Stimulated activated CD8-positive, alpha-beta memory T cell treated with anti-CD3 and anti-CD28 coated beads, Interleukin-7, amount 100 ng/mL, for 1 hour (primary cell): ENCODE measurements at places on chromosomes 2 and 18.
A peak's percentile ranks its signal among the peaks of the same experiment; 100 is the strongest.

- no peak for DNase-seq
Observed at GRCh38 chr2:10306901-10307463, 4.3 kb downstream of the HPCAL1 start.

GRCh38 chr2:216927163-216927562 is 67.3 kb upstream of the TNP1 start:
- no peak for DNase-seq

DNA sequence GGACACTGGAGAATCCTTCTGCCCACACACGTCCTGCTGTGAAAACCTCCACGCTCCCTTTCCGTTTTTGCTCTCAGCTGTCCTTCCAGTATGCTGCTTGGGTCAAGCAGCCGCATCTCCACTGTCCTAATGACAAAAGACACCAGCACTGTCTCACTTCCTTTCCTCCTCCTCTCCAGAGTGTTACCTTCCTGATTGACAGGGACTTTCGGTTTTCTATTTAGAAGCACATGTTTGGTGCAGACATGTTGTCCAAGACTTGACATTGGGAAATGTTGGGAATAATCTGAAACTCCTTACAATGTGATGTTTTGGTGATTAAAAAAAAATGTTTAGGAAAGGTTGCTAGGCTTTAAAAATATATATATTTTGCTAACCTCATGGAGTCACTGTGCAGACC is 226.6 kb downstream of the FAM210A start:
- DNase-seq, result no peak

GRCh38 chr2:38244301-38244700 is 132.8 kb downstream of the ATL2 start:
- no peak for DNase-seq

GRCh38 chr18:63000839-63001238 is 285.5 kb downstream of the PHLPP1 start:
- DNase-seq, result no peak

DNA sequence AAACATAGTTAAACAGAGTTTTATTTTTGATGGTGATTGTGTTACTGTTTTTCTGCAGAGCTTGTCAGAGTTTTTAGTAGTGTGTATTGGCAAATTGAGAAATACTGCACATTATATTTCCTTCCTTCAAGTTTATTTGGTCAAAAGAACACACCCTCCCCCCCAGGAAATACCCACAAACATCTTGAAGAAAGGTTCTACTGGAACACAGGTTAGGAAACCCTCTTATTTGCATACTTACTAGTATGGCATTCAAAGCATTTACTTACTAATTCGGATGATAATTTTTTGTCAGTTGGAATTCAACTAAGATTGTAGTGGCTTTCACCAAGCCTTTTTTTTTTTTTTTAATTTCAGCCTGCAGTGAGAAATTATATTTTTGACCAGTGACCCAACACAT is 9.1 kb downstream of the CAB39 start:
- DNase-seq, result no peak

- no peak for DNase-seq
Observed at GRCh38 chr2:175872721-175873120, 129.3 kb downstream of the LNPK start.

GRCh38 chr2:27946530-27947060 is 56.1 kb downstream of the BABAM2 start:
- no peak for DNase-seq

DNA sequence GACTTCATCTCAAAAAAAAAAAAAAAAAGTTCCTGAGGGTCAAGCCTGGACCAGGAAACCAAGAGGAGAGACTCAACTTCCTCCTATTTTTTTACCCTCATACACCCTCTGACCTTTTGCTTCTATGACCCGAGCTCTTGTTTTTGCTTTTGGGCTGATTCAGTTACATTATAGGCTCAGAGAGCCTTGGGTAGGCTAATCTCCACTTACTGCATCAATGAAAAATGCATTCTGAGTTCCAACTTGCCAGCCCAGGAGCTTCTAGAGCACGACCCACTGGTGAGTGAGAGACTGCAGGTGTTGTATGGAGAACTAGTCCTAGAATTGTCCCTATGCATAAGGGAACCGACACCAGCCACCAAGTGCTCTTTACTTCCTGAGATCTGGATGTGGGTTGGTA is 91.1 kb downstream of the CABLES1 start:
- DNase-seq, result no peak

DNA sequence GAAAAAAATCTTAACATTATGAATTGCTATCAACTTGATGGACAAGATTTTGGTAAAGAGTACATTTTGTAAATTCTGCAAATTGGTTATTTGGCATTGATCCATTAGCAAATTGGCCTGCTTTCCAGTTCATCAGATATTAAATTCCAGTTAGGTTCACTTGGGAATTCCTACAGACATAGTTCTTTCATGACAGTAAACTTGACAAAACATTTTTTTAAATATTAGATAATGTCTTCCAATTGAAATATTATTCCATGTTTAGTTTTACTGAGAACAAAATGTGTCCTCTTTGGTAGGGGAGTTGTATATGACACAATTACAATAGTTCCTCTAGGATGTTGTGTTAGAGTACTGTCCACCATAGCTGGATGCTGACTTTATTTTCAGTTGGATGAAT is 141.9 kb downstream of the LCLAT1 start:
- DNase-seq, result no peak

- DNase-seq, result no peak
Observed at GRCh38 chr2:39359453-39360038, 77.5 kb downstream of the MAP4K3 start.

GRCh38 chr2:47737191-47737975 is 45.6 kb upstream of the MSH6 start:
- no peak for DNase-seq

DNA sequence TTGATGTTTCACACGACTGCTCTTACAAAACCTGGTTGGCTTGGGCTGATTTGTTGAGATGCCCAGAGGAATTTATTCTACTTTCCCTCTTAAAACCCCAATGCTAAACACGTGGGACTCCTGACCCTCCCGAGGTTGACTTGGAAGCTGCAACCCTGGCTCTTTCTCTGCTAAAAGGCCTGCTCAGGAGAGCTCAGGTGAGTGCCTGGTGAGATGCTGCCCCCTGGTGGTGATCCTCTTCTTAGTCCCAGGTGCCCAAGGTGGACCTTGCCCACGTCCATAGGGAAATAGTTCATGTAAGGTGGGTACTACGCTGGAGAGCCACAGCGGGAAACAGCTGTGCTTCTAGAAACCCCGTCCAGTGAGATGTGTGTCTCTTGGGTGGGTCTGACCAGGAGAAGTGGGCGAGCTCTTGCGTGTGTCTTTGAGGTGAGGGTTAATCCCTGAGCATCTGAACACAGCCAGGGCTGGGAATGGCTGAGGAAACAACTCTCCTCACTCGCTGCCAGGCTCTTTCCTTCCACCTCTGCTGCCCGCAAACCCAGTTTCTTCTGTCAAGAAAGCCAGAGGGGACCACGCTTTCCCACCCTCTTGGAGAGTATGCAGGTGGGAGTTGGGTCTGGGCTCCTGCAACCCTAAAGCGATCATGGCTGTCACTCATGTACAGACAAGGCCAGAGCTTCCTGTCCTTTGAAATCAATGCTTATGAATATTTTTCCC is 25.5 kb upstream of the PXDN start:
- peak; percentile 41 for DNase-seq

DNA sequence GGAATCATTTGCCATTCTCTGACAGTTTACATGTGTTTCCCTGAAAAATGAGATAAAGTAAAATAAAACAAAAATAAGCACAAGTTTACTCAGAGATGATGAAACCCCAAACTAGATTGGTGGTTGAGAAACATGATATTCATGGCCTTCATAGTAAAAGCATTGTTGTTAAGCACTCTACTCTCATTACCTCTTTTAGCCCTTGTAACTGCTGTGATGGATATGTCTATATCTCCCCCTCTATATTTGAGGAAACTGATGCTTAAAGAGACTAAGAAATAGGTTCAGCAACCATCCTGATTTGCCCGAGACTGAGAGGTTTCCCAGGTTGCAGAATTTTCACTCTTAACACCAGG is 33.9 kb upstream of the GALNT3 start:
- DNase-seq, result no peak

- peak; percentile 1 for DNase-seq
Observed at GRCh38 chr2:201779901-201780673, 646 bp downstream of the ALS2 start.

GRCh38 chr2:36911012-36911411 is 55.3 kb downstream of the STRN start:
- no peak for DNase-seq

DNA sequence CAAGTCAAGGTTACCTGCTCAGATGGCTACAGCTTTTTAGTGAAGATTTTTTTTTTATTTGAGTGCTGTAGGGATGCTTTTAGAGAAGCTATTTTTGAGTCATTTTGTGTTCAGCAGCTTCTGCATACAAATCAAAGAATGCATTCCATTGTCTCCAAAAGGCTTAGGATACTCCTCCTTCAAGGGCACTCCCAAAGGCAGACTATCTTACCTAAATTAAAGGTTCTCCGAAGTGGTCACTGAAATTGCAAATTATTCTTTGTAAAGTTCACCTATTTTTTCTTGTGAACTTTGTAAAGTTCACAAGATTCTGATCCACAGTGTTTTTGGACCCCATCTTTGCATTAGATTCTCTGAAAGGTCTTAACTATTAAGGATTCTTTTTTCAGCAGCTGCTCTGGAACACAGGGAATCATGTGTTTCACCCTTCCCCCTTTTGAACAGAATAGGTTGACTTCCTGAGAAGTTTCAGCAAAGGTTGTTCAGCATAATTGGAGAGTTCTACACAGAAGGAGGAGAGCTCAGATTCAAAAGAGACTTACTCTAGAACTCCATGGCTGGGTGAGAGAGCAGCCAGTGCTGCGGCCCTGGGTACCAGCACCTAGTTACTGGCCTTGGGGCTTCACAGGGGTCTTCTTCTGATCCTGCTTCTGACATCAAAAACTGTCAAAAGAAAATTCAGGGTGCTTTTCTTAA is 14.5 kb downstream of the CLIP4 start:
- DNase-seq, result no peak

GRCh38 chr2:241659150-241659739 is 21.8 kb downstream of the ATG4B start:
- DNase-seq, result no peak

- no peak for DNase-seq
Observed at GRCh38 chr18:24683925-24684324, 223.5 kb downstream of the HRH4 start.

GRCh38 chr18:36196238-36196995 is 9.1 kb downstream of the MOCOS start:
- DNase-seq, result no peak

GRCh38 chr2:44949329-44950151 is 8.0 kb downstream of the SIX3 start:
- DNase-seq, result no peak

GRCh38 chr2:60312618-60313017 is 240.8 kb downstream of the BCL11A start:
- no peak for DNase-seq

DNA sequence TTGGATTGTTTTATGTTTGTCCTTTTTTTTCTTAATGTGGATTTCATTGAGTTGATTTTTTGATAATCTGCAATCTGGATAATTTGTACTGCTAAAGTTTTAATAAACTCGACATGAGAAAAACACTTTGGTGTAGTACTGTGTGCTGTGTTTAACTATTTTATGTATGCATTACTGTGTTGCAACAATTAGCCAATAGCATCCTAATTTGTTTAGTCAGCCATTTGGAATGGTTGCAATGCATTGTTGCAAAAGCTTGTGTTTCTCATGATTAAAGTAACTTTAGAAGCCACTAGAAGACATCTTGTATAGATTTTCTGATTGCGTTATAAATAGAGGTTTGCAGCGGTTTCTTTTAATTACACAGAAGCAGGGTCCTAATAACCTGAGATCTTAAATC is 53.5 kb downstream of the PPIG start:
- no peak for DNase-seq

DNA sequence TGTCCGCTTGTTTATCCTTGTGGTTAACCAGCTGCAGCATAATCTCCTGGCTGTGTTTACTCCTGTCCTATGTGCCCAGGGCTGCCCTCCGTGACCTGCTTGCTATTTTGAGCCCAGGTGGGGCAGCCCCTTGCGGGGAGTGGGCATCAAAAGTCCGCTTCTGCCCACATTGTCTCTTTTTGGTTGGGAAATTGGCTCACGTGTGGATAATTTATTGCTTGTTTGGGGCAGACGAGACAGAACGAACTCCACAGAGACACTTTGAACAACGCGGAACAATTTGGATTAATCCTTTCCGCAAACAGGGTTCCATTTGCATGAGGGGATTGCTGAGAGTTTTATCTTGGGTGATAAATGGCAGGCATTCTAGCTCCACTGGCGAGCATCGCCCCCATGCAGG is 8.1 kb upstream of the CXCR4 start:
- no peak for DNase-seq

- DNase-seq, result no peak
Observed at GRCh38 chr2:200471324-200471848, 38.5 kb downstream of the KCTD18 start.

GRCh38 chr18:6857300-6857699 is 127.8 kb downstream of the ARHGAP28 start:
- no peak for DNase-seq

GRCh38 chr2:45046786-45047185 is 37.5 kb upstream of the SIX2 start:
- DNase-seq, result no peak

DNA sequence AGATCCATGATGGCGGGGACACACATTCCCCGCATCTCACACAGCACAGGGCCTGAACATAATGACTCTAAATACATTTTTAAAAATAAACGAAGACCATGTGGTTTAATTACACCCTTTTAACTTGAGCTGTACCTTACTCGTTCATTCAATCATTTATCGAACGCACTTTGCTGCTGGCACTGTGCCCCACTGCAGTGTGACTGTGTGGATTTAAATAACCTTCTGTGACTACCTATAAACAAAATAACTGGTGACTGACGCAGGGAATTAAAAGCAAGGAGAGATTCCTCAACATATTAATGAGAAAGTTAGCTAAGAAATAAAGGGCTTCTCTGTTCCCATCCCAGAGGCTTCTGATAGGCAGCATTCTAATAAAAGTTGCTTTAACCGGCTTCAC is 10.9 kb upstream of the FZD7 start:
- DNase-seq, result no peak

- DNase-seq, result no peak
Observed at GRCh38 chr2:190927301-190927700, 46.7 kb downstream of the GLS start.

DNA sequence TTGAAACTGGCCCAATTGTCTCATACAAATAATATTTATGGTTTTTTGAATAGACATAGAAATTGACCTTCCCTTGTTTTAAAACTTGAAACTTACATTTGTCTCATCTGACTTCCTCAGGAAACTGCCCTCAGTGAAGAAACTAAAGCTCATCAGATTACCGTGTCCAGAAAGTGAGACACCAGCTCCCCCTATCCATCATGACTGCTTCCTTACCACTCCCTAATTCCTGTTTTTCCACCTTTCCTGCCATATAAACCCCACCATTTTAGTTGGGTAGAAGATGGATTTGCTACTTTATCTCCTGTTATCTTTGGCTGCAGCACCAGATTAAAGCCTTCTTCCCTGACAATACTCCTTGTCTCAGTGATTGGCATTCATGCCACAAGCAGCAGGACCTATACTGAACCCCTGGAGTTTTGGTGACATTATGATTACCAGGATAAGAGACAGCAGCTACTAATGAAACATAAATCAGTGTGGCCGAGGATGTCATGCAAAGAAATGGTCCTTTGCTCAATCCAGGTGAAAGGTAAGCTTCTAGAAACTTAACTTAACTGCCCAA is 1627.6 kb upstream of the ZEB2 start:
- no peak for DNase-seq

- no peak for DNase-seq
Observed at GRCh38 chr2:104476563-104476988, 377.3 kb upstream of the POU3F3 start.
